ENCODE measurements at places on chromosomes 6 and 20.

DNA sequence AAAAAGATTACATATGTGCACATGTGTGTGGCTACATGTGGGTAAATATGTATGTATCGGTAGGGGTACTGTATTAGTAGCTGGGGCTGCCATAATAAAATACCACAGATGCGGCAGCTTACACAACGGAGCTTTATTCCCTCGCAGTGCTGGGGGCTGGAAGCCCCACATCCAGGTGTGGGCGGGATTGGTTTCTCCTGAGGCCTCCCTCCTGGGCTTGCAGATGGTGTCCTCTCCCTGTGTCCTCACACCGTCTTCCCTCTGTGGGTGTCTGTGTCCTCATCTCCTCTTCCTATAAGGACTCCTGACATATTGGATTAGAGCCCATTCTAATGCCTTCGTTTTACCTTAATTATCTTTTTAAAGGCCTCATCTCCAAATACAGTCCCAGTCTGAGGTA is 97.7 kb downstream of the LY86 start:
- DNase-seq: no peak

DNA sequence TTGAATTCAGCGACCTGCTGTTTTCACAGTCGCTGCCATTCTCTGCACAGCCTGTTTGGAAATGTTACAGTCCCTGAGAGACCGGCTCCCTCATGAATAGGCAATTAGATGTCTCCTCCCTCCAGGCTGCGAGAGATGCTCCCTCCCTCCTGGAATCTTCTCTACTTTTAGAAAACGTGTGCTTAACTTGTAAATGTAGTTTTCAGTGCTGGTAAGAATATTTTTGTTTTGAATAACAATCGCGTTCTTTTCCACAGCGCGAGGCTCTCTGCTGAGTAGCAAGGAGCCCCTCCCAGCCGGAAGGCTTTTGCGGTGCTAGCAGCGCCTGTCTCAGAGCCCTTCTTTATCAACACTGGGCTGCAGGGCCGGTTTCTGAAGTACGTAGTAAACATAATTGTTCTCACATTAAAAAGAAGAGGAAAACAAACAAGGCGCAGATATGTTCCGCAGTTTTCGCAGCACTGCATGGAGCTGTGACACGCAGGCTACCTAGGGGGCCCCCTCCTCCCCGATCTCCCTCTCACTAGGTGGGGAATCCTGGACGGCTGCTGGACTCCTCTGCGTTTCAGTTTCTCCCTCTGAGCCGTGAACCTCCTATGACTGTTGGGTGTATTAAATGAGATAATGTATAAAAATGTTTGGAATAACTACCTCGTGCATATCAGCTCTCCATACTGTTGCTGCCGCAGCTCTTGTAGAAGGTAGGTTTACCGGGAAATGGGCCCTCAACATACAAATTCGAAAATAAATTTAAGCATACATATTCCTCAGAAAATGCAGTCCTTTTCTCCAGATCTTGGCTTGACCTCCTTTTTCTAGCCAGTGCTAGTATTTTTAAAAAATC is 79.0 kb upstream of the SPACA1 start:
- DNase-seq: no peak

GRCh38 chr6:139060332-139060731 is 31.8 kb downstream of the ABRACL start:
- no peak for DNase-seq

GRCh38 chr6:99416892-99417767 is 8.0 kb downstream of the PNISR start:
- no peak for DNase-seq

DNA sequence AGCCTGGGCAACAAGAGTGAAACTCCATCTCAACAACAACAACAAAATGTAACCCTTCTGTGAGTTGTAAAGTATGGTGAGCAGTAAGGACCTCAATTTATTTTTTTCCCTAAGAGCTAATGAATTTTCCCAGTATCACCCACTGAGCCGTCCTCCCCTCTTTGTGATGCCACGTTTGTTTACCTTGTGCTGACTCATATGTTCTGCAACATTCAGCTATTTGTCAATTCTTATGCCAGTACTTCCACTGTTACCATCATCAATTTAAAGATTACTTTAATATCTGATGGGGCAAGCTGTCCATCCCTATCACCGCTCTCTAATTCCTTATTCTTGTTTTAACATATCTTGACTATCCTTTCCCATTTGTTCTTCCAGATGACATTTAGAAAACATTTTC is 37.5 kb downstream of the MAK start:
- DNase-seq: no peak

DNA sequence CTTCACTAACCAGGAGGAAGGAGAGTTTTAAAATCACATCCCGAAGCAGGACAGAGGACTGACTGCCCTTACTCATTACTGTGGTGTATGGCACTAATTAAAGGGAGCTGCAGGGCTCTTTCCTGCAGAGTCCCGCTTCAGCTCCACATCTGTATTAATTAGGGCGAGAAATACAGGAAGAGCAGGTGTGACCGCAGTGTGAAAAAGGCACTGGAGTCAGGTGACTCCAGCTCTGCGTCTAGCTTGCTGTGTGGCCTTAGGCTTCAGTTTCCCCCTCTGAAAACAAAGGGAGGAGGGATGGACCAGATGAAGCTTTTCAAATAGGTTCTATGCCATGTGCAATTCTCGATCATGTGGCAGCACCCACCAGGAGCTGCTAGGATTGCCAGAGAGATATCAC is 34.0 kb downstream of the KIAA1755 start:
- no peak for DNase-seq

DNA sequence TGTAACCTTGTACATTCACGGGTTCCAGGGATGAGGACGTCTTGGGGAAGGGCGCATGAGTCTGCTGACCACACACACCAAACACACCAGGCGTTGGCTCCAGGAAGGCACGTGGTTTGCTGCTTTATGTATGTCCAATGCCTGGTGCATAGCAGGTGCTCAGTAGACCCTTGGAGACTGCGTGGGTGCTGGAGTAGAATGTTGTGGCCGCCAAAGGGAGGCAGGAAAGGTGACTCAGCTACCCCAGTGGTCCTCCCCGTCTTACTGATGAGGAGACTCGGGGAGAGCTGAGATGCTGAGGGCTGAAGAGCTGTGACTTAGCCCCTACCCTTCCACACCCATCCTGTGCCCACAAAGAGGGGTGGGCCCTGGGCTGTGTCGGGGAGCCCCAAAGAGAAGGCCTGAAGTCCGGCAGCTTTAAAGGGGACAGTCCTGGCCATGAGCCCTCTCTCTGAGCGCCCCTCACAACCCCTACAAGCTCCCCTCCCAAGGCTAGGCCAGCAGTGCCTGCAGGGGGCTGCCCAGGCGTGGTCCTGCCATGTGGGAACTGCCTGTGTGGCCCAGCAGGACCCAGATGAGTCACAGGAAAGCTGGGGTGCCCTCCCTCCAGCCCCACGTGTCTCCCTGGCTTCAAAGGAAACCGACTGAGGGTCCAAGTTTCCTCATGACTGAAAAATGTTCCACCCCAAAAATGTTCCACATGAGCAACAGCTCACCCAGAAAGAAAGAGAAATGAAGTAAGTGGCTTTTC is 28.0 kb upstream of the PTGIS start:
- no peak for DNase-seq

Measured in GOT3 (cell line).